Esophagus muscularis mucosa (tissue), 4 donors: ENCODE measurements at places on chromosomes 13 and 19. TPM values are rescaled to one million over a fixed set of nuclear protein-coding genes. Genes with fewer than 3 reads are reported as not detected.

The DCT gene
- total RNA-seq, result under 0.01 TPM

The GRIN2D gene
- 0.42 TPM for total RNA-seq

The VAV1 gene
- total RNA-seq, result 8.0 TPM

The REXO1 gene
- 16.7 TPM for total RNA-seq

The ZNF525 gene
- total RNA-seq, result 13.9 TPM

The NAPSA gene
- 3.7 TPM for total RNA-seq

The DMKN gene
- 4.3 TPM for total RNA-seq

The ZNF333 gene
- 32.9 TPM for total RNA-seq

The CEACAM4 gene
- 0.83 TPM for total RNA-seq

The LCP1 gene
- total RNA-seq, result 15.0 TPM

The C19orf53 gene
- 91.4 TPM for total RNA-seq

The ALOX5AP gene
- 48.2 TPM for total RNA-seq

The LTBP4 gene
- total RNA-seq, result 372 TPM

The ZNF728 gene
- total RNA-seq, result 3.7 TPM

The PCDH20 gene
- total RNA-seq, result 31.3 TPM

The GAS6 gene
- total RNA-seq, result 241 TPM

The TEAD2 gene
- total RNA-seq, result 40.7 TPM

The SHISA7 gene
- total RNA-seq, result 0.13 TPM

The POMP gene
- total RNA-seq, result 42.7 TPM

The ADAMTSL5 gene
- 4.2 TPM for total RNA-seq

The LGALS13 gene
- total RNA-seq, result not detected

The REEP6 gene
- 0.99 TPM for total RNA-seq

The PSG11 gene
- total RNA-seq, result not detected

The NLRP11 gene
- total RNA-seq, result not detected

The LILRB4 gene
- 4.9 TPM for total RNA-seq

The CGB7 gene
- not detected for total RNA-seq

The SBK3 gene
- 1.5 TPM for total RNA-seq

The TMEM272 gene
- total RNA-seq, result not detected

The BABAM1 gene
- total RNA-seq, result 74.8 TPM

The THAP8 gene
- total RNA-seq, result 16.3 TPM

The ZNF132 gene
- total RNA-seq, result 4.7 TPM

The ZNF699 gene
- total RNA-seq, result 15.4 TPM

The CYP2S1 gene
- total RNA-seq, result 2.0 TPM

The GRIK5 gene
- 27.6 TPM for total RNA-seq

The GPR183 gene
- 23.3 TPM for total RNA-seq

The CCL25 gene
- not detected for total RNA-seq

The TNFSF13B gene
- total RNA-seq, result 1.7 TPM

The FARP1 gene
- total RNA-seq, result 56.5 TPM

The JSRP1 gene
- total RNA-seq, result not detected

The ZNF296 gene
- not detected for total RNA-seq

The LHB gene
- total RNA-seq, result not detected

The NUMBL gene
- 51.7 TPM for total RNA-seq

The CASP14 gene
- total RNA-seq, result not detected

The CYP2A6 gene
- total RNA-seq, result not detected

The NTN5 gene
- 0.34 TPM for total RNA-seq

The LMTK3 gene
- 0.17 TPM for total RNA-seq

The SYMPK gene
- total RNA-seq, result 44.2 TPM
